ENCODE measurements at places on chromosomes 3 and 15. TPM values are rescaled to one million over a fixed set of nuclear protein-coding genes. Genes with fewer than 3 reads are reported as not detected.

Gene ITGA11
- total RNA-seq = 0.27 TPM

Gene MESD
- total RNA-seq = 21.8 TPM

Gene TFDP2
- total RNA-seq = 22.7 TPM

Gene CLDN18
- total RNA-seq = not detected

Gene RASGRF1
- total RNA-seq = not detected

DNA sequence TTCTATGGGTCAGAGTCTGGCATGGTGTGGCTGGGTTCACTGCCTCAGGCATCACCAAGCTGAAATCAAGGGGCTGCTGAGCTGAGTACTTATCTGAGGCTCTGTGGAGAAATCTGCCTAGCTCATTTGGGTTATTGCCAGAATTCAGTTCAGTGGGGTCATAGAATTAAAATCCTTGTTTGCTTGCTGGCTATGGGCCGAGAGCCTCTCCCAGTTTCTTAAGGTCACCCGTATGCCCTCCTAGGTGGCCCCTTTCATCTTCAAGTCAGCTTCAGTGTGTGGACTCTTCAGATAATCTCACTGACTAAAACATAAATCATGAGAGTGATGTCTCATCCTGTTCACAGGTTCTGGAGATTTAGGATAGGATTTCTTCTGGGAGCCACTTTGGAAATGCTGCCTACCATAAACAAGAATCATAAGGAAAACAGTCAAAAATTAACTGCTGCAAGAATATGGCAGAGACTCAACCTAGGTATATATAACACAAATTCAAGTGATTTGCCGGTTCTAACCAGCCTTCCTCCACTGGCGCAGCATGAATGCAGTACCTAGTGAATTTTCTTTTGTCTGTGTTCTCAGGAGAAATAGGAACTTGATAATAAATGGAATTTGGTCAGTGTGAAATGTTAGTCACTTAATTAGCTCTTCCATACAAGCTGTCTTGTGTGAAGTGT, 5.3 kb downstream of the CP start:
- no peak for DNase-seq

DNA sequence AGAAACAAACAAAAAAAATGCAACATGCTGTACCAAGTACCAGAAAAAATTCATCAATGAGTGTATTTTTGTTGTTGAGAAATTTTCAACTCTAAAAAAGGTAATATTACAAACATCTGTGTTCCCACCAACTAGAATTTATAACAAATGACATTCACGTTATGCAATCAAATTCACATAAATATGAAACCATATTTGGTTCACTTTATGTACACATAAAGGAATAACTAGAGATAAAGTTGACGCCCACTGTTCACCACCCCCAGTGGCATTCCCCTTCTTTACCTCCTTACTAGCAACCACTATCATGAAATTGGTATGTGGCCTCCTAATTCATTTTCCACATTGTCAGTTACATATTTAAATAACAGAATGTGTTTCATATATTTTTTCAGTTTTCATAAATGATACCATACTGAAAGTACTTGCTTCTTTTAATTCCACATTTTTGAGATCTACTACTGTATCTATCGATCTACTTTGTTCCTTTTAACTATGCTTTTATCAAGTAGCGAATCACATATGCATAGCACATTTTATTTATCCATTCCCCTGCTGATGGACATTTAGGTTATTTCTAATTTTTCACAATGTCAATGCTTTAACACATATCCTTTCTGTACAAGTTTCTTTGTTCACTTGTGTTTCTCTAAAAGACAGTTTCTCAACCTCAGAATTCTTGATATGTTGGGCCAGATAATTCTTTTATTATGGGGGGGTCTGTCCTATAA, 34.5 kb downstream of the TBC1D5 start:
- DNase-seq = no peak

DNA sequence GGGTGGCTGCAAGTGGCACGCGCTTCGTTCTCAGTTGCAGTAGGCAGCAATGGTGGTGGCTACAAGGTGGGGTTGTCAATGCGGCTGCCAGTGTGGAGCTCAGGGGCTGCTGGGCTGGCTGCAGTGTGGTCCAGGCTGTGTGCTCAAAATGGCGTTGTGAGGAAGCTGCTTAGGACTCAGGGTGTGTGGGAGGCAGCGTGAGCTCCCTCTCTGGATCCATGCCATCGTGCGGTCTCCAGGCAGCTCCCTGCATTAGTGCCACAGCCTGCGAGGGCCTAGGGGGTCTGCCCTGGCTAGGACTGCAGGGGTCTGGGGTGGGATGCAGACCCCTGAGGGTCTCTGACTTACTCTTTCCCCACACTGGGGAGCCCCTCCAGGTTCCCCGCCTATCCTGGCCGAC, 397.2 kb downstream of the OCA2 start:
- no peak for DNase-seq

DNA sequence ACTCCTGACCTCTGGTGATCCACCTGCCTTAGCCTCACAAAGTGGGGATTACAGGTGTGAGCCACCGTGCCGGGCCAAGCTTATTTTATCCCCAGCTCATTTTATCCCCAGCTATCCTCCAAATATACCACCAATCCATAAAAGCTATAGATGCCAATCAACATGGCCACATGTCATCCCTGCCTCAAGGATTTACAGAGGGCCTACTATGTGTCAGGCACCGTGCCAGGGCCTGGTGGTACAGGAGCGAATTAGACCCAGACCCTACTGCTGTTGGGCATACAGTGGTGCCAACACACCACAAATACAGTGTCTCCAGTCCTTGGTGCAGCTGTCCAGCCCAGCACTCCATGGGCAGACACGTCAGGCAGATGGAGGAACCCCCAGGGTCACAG, 73.4 kb downstream of the SCN5A start:
- DNase-seq = no peak

All from activated naive CD4-positive, alpha-beta T cell treated with anti-CD3 and anti-CD28 coated beads, Interleukin-2, amount 50 U/mL, for 72 hours (primary cell).